ENCODE measurements at places on chromosomes 5 and 9.

- DNase-seq, result no peak
These were observed 19.3 kb upstream of the ORM1 start for GRCh38 chr9:114303571-114303970.

- no peak for DNase-seq
These were observed 72.6 kb upstream of the BRINP1 start for GRCh38 chr9:119441832-119442231.

DNA sequence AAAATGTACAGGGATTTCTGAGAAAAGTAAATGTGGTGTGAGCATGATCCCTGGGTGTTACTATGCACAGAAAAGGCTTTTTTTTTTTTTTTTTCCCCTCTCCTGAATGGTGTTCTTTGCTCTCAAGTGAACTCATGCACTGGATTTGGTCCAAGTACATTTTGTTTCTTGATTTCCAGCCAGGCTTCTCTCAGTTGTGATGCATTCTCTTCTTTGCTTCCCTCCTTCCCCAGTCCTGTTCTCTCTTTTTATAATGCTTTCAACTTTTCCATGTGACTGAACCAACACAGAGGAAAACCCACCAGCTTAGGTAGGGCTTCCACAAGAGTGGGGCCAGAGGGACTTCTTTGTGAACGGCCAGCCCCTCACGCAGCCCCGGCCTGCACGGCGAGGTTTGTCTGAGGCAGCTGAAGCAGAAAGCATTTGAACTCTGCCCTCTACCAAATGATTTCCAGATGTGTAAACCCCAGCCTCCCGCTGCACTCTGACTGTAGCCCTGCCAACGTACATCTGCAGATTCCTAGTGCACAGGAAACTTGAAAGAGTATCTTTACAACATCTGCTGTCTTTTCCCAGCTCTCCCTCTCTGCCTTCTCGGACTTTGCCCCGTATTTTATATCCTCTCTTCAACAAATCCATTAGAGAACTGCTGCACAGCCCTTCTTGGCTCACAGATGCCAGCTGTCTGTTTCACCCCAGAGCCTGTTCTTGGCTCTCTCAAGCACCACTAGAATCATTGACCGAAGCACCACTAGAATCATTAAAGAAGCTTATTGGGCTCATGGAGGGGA lies 71.8 kb upstream of the CD180 start:
- DNase-seq, result peak; percentile 82

DNA sequence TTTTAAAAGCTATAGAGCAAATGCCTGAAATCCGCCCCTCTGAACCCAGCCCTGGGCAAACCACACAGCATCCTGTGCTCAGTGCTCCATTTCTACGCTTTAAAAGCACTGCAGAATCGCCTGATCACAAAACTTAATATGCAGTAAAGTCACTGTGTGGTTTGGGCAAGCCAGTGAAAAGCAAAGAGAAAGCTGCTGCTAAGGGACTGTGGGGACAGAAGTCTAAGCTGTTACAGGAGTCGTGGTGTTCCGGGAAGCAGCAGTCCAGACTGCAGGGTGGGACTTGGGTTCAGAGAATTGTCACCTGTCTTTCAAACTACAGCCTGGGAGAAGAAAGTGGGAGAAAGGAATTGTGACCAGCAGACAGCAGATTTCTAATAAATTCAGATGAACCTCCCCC lies 8.2 kb downstream of the RAPGEF1 start:
- DNase-seq, result no peak

DNA sequence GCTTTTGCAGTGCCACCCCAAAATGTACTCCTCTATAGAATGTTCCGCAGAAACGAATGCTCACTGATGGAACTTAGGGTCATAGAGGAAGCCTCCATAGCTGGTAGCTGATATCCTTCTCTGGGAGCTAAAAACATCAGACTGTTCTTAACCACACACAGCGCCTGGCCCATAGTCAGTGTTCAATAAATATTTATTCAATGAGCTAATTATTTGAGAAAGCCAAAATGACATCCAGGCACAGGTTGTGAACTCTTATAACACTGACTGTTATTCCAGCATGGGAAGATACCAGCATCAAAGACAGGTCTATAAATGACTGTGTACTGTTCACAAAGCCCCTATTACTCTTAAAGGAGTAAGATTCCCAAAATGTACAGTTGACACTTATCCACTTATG lies 12.9 kb downstream of the GDF9 start:
- DNase-seq, result no peak
